ENCODE measurements at places on chromosomes 2 and 18. TPM values are rescaled to one million over a fixed set of nuclear protein-coding genes. Genes with fewer than 3 reads are reported as not detected.

The RAB6D gene
- total RNA-seq: 0.16 TPM

GRCh38 chr2:111910609-111911277, 12.3 kb downstream of the MERTK start:
- DNase-seq: no peak

DNA sequence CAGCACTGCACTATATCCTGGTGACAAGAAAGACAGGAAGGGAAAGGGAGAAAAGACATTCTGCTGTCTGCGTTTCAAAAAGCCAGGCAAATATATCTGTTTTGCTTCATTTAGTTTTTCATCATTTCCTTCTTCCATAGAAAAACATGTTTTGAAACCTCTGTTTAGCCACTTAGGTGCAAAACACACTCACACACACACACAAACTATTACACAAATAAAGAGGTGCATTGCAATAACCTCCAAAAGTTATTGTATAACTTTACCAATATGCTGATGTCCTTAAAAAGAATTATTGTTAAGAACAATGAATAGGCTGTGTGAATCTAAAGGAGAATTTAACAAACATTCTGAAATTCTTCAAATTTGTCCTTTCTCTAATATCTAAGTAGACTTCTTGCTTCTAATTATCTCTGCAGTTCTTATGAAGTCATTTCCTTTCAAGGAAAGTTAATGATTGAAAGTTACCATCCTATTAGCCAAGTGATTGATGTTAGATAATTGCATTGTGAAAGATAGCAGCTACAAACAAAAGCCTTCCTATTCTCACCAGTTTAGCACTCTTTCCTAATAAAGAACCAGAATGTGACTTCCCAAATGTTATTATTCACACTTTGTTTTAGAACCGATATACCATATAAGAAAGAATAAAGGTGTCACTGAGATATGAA, 516.7 kb downstream of the KCNJ3 start:
- DNase-seq: no peak

GRCh38 chr18:6557770-6558248, 143.1 kb upstream of the L3MBTL4 start:
- no peak for DNase-seq

The SLC1A4 gene
- 22.2 TPM for total RNA-seq

The XDH gene
- not detected for total RNA-seq

GRCh38 chr18:8520266-8520665, 89.0 kb upstream of the RAB12 start:
- DNase-seq: no peak
